Naive thymus-derived CD4-positive, alpha-beta T cell (primary cell): ENCODE measurements at places on chromosomes 5 and 9.

- no peaks in the 10 kb centered on the region for H3K27me3 ChIP-seq
- H3K36me3 ChIP-seq: no peaks in the 10 kb centered on the region
- DNase-seq: no peak
- peaks cover 7% of the 10 kb centered on the region for H3K4me1 ChIP-seq
- H3K27ac ChIP-seq: no peak overlapping the region
- H3K4me3 ChIP-seq: no peak overlapping the region
Measured at GRCh38 chr9:19922476-19923118, 133.8 kb upstream of the SLC24A2 start.

DNA sequence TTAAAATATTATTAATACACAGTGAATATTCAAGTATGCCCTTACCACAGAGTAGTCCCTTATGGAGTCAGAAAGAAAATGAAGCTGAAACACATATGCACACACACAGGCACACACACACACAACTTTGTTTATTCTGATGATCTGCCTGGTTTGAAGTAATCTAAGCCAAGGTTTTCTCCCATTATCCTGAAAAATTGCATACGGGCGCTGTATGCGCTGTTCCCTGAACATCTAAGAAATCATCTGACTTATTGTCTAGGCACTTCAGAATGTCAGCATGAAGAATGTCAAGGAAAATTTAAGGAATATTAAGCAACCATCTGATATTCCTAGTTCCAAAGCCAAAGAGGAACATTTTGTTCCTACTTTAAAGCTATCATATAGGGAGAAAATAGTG is 147.1 kb upstream of the SLC30A5 start:
- H3K36me3 ChIP-seq: no peaks in the 10 kb centered on the region
- DNase-seq: no peak
- no peaks in the 10 kb centered on the region for H3K27me3 ChIP-seq
- no peak overlapping the region for H3K4me3 ChIP-seq
- H3K4me1 ChIP-seq: no peaks in the 10 kb centered on the region

GRCh38 chr5:96641368-96642280 is 20.6 kb upstream of the CAST start:
- no peaks in the 10 kb centered on the region for H3K4me1 ChIP-seq
- no peaks in the 10 kb centered on the region for H3K27me3 ChIP-seq
- no peak overlapping the region for H3K4me3 ChIP-seq
- no peak for DNase-seq

- H3K27me3 ChIP-seq: no peaks in the 10 kb centered on the region
- no peak overlapping the region for H3K4me3 ChIP-seq
- no peaks in the 10 kb centered on the region for H3K36me3 ChIP-seq
- H3K4me1 ChIP-seq: no peaks in the 10 kb centered on the region
Measured at GRCh38 chr9:18441261-18441660, 32.7 kb upstream of the ADAMTSL1 start.

DNA sequence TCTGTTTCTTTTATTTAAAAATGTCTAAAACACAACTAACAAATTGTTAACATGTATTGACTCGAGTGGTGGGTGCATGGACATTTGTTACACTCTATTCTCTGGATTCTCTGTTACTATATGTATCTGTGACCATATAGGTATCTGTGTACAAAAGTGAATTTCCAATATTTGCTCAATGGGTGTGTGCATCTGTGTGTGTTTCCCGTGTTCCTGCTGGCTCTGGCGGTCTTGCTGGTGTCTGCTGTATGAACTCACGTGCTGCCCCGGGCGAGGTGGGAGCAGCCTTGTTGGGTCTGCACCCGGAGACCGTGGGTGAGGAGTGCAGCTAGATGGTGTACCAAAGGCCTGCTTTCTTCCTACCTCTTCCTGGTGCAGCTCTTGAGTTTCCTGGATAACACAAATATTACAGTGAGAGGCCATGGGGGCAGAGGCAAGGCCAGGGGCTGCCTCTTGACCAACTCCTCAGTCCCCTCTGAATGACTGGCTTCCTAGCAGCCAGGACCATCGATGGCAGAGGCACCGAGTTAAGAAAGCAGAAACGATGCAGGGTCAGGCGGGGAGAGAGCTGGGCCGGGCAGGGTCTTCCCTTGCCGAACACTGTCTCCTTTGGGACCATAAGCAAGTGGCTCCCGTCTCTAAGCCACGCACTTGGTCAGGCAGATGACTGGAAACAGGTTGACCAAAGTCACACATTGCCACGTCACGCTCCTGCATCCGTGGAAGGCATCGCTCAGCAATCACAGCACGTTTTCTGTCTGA is 49.5 kb downstream of the LHX2 start:
- no peak for DNase-seq
- H3K27ac ChIP-seq: no peak overlapping the region
- H3K4me1 ChIP-seq: no peaks in the 10 kb centered on the region
- H3K27me3 ChIP-seq: no peaks in the 10 kb centered on the region
- no peaks in the 10 kb centered on the region for H3K36me3 ChIP-seq

DNA sequence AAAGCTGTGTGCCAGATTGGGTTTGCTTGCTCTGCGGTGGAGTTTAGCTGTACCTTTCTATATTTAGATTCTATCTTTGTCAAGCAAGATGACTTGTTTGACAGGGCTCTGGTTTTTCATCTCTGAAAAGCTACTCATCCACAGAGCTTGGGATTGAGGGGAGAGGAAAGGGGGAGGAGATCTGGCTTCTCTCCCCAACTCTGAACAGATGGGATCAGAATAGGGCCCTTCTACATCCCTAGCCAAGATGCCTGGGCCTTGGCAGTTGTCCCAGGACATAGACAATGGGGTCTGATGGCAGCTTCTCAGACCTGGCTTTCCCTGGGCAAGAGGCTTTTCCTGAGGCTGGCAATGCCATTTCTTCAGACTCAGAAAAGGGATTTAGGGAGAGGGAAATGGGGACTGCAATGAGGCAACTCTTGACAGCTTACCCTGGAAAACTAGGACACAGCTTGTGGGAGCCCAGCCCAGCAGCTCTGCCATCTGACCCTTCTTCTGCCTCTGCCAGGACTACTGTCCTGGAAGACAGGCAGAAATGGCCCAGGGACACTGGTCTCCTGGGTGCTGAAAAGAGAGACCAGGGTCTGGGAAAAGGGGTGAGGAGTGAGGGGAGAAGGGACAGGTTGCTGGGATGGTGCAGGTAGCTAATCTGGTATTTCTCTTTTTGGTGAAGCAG is 50.2 kb upstream of the ASTN2 start:
- H3K36me3 ChIP-seq: no peaks in the 10 kb centered on the region
- H3K27me3 ChIP-seq: no peaks in the 10 kb centered on the region
- no peak overlapping the region for H3K4me3 ChIP-seq

DNA sequence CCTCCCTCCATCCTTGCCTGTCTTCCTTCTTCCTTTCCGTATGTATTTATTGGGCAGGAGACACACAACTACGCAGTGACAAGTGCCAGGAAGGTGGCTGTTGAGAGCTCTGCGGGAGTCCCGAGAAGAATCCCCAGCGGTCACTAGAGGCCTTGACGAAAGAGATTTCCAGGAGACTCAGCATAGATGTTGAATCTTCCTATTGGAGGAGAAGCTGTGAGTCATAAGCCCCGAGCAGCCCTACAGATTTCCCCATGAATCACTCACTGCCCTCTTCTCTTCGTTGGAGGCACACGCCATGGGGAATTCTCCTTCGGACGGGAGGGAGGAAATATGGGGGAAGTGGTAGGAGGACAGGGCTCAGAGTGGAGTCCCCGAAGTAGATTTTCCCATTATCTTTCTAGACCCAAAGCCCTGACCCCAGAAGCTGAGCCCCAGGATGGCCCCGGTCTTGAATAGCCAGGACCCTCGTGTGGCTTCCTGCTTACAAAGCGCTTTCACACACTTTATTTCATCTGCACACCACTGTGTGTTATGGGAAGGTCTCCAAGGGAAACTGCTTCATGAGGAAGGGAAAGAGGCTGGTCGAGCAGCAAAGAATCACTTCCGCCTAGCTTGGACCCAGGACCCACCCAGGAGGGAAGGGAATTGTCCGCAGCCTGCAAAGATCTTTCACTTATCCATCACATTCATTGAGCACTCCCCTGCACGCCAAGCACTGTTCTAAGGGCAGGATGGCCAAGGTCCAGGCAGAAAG is 12.7 kb downstream of the DUSP1 start:
- no peaks in the 10 kb centered on the region for H3K4me1 ChIP-seq
- no peak overlapping the region for H3K27ac ChIP-seq
- no peaks in the 10 kb centered on the region for H3K36me3 ChIP-seq

GRCh38 chr5:120808606-120809005 is 344.5 kb downstream of the PRR16 start:
- H3K27me3 ChIP-seq: no peaks in the 10 kb centered on the region
- H3K4me3 ChIP-seq: no peak overlapping the region
- no peaks in the 10 kb centered on the region for H3K4me1 ChIP-seq

DNA sequence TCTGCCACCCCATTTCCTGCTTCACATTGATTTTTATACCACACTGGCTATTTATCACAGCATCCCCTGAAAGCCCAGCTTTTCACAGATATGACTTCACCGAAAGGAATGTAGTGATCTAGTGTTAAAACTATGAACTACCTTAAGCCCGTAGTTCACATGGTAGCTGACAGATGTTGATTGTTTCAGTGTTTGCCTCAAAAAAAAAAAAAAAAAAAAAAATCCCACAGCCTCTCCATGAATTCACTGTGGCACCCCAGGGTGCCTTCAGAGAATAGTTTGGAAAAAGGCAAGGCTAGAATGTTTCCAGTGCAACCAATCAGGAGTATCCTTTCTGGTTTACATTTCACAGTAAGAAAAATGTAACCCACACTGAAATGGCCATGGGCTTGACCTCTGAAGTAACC is 37.1 kb downstream of the GLIS3 start:
- no peak overlapping the region for H3K4me3 ChIP-seq
- H3K27me3 ChIP-seq: no peaks in the 10 kb centered on the region
- DNase-seq: no peak
- no peaks in the 10 kb centered on the region for H3K36me3 ChIP-seq

DNA sequence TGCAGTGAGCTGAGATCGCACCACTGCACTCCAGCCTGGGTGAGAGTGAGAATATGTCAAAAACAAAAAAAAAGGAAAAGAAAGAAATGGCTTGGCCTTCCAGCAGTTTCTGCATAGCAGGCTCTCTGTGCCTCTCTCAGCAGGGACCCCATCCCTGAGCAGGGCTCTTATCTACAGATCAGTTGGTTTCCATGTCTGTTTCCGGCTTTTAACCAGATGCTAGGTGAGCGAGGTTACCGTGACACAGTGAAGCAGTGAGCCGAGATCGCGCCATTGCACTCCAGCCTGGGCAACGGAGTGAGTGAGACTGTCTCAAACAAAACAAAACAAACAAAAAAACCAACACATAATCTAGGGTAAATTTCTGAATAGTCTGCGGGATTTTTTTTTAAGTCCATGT is 51.4 kb downstream of the COL5A1 start:
- no peak overlapping the region for H3K27ac ChIP-seq
- no peaks in the 10 kb centered on the region for H3K36me3 ChIP-seq
- H3K27me3 ChIP-seq: no peaks in the 10 kb centered on the region
- H3K4me1 ChIP-seq: no peaks in the 10 kb centered on the region

DNA sequence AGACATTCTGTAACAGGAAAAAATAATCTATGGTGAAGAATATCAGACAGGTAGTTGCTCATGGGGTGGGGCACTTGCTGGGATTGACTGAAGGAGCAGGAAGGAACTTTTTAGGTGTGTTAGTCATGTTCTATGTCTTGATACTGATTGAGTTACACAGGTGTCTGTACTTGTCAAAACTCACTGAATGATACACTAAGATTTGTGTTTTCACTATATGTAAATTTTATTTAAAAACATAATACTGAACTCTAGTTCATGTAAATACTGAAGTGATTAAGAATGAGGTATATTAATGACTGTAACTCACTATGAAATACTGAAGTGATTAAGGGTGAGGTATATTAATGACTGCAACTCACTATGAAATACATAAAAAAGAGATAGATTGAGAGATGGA is 28.5 kb downstream of the IL6ST start:
- no peaks in the 10 kb centered on the region for H3K27me3 ChIP-seq
- peaks cover 22% of the 10 kb centered on the region for H3K4me1 ChIP-seq
- H3K27ac ChIP-seq: peak overlapping the region; percentile 48

- H3K36me3 ChIP-seq: no peaks in the 10 kb centered on the region
- H3K27ac ChIP-seq: no peak overlapping the region
- no peaks in the 10 kb centered on the region for H3K27me3 ChIP-seq
- no peaks in the 10 kb centered on the region for H3K4me1 ChIP-seq
Measured at GRCh38 chr9:100774962-100775361, 197.1 kb downstream of the CAVIN4 start.

GRCh38 chr5:129593525-129593924 is 133.4 kb downstream of the ADAMTS19 start:
- H3K27ac ChIP-seq: no peak overlapping the region
- no peaks in the 10 kb centered on the region for H3K36me3 ChIP-seq
- no peak overlapping the region for H3K4me3 ChIP-seq
- no peaks in the 10 kb centered on the region for H3K4me1 ChIP-seq
- no peak for DNase-seq

- H3K27me3 ChIP-seq: no peaks in the 10 kb centered on the region
- H3K4me3 ChIP-seq: peak overlapping the region; percentile 34
- H3K4me1 ChIP-seq: peaks cover 38% of the 10 kb centered on the region
- no peak overlapping the region for H3K27ac ChIP-seq
- peak; percentile 88 for DNase-seq
Measured at GRCh38 chr9:137034709-137035506, 3.0 kb upstream of the FUT7 start.

DNA sequence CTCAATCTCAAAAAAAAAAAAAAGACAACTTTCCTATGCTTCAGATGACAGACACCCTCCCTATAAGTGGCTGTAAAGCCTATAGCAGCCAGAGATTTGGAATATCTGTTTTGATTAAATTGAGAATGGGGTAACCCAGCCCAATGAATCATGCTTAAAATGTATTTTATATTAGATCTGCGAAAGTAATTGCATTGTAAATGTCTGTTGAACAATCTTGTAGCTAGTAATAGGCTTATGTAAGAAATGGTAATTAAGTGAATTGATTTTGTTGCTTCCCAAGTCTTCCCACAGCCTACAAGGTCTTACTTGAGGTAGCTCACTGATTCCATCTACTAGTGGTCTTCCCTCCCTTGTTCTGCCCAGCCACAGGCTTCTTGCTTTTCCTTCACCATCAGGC is 590.7 kb downstream of the ACTL7B start:
- H3K4me1 ChIP-seq: no peaks in the 10 kb centered on the region
- no peak overlapping the region for H3K27ac ChIP-seq
- no peaks in the 10 kb centered on the region for H3K36me3 ChIP-seq
- H3K27me3 ChIP-seq: no peaks in the 10 kb centered on the region
- H3K4me3 ChIP-seq: no peak overlapping the region

DNA sequence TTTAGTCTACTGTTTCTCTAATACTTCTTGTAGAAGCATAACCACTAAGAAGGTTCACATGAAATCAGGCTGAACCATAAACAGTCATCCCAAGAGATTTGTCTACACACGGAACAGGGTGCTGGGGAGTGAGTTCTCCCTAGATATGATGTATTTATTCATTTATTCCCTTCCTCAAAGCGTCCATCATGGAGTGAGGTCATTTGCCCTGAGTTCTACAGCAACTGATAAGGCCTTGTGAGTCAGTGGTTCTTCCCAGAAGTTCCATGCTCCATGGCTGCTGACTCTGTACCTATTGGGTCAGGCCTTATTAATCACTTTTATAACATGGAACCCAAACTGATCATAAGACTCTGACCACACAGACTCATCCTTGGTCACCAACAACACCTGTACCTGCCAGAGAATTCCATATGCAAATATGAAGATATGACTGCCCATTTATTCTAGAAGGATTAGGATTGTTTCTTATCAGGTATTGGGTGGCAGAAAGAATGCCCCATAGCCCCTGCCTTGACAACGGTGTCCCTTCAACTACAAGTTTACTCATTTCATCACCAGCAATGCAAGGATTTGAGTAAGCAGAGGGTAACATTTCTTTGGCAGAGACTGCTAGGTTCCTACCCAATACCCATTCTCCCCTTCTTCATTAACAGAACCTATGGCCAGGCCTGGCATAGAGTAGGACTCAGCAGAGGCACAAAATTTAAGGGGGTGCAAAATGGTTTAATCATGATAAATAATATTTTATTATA is 118.1 kb downstream of the LHFPL2 start:
- no peaks in the 10 kb centered on the region for H3K4me1 ChIP-seq
- H3K36me3 ChIP-seq: no peaks in the 10 kb centered on the region
- no peak for DNase-seq
- H3K27me3 ChIP-seq: no peaks in the 10 kb centered on the region
